ENCODE measurements at places on chromosomes 5 and 9.

DNA sequence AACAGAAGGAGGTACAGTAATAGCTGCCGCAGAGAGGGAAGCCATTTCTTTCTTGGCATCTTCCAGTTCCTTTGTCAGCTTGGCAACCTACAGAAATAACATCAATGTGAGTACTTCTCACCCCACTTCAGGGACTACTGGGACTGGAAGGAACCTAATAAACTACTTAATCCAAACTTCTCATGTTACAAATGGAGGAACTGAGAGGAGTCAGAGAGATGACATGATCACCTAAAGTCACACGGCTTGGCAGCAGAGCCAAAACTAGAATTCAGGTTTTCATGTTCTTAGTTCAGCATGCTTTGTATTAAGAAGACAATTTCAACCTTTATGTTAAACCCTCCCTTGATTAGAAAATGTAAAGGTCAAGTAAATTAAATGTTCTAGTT is 44.7 kb downstream of the DIAPH1 start:
- no peak for DNase-seq

- no peak for DNase-seq
Observed at GRCh38 chr5:163978897-163979296, 473.5 kb downstream of the MAT2B start.

- no peak for DNase-seq
Observed at GRCh38 chr5:172898218-172898842, 60.9 kb upstream of the RPL26L1 start.

GRCh38 chr5:135743181-135743580 is 91.3 kb upstream of the SLC25A48 start:
- no peak for DNase-seq

GRCh38 chr9:95822583-95823431 is 52.7 kb upstream of the ERCC6L2 start:
- DNase-seq, result peak; percentile 68

DNA sequence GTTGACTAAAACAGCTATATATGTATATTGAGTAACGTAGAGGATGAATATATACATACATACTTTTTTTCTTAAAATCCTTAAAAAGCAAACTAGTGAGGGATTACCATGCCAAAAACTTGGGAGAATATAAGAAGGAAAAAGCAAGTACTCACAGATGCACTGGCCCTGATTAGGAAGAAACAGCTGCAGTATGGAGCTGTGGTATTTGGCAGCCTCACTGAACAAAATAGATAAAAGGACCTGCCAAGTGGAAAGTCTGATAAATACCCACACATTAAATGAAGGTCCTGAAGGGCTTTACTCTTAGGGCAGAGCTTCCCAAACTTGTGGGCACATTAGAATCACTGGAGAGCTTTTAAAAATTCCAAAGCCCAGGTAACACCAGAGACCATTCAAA is 80.6 kb downstream of the FEM1C start:
- no peak for DNase-seq

DNA sequence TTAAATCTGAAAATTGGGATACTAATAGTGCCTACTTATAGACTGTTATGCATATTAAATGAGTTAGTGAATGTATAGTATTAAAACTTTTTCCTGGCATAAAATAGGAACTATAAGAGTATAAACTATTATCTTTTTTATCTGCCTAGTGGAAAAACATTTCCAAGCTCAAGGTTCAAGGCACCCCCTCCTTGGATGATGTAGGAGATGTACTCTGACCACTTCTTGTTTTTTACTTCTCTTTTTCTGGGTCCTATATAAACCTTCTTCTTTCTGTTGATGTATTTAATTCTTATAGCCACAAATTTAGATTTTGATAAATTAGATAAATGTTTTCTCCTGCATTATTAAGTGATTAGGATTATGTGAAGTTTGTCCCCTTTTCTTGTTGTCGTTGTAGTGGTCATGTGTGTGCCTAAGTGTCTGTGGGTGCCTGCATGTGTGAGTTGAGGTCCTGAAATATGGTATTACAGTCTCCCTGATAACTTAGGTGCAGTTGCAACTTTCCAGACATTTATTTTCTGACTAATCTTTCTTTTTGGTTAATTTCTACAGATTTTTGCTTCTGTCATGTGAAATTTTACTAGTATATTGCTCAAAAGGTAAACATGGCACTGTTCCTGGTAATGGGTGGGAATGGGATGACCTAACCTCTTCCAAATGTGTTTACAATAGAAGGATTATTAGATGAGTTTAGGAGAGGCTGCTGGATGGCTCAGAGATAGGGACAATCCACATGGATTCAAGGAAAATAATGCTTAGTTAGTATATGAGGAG is 160.8 kb upstream of the CDKN2B start:
- DNase-seq, result peak; percentile 54

- peak; percentile 8 for DNase-seq
Observed at GRCh38 chr5:100706776-100707175, 171.6 kb downstream of the FAM174A start.

DNA sequence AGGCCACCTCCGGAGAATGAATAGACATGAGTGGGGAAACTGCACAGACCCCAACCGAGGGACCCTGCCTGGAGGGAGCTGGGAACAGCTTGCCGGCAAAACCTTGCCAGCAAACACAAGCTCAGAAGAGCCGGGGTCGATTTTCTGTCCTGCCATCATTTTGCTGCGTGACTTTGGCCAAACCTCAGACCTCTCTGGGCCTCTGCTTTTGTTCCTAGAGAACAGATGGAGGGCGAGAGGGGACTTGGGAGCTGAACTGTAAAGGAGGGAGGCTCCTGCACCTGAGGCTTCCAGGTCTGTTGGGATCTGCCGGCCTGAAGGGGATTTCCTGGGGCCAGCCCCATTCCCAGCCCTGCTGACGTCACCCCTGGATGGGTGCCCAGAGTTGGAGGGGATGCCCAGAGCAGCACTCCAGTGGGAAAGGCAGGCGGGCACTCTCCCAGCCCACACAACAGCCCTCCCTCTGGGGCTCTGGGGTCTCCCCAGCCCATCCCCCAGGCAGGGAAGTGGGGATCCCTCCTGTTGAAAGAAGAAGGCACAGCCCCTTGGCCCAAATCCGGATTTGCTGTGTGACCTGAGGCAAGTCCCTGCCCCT is 40.4 kb upstream of the SYNPO start:
- DNase-seq, result no peak

DNA sequence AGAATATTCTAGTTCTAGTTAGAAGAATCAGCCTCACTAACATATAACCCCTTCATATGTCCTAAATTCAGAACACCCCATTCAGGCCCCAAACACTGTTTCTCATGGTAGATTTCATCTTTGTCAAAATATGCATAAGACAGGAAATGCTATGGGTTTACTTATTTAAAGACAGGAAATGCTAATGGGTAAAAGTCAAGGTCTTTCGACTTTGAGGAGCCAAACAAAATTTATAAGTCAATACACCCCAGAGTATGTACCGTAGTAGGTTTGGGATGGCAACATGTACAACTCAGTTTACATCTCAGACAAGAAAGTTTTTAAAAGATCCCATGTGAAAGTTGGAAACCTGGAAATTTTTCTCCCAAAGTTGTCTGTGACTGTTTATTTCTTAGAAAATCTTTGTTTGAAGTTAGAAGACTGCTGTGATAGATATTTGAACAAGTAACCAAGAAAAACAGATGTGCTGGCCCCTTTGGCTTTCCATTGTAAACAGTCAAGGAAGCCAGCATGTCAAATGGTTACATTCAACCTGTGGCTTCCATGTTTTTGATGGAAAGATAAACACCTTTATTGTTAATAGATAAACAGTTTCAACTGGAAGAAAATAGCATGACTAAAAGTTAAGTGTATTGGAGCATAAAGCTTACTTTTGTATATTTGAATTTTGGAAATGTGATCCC is 102.2 kb downstream of the INIP start:
- DNase-seq, result no peak

GRCh38 chr5:351084-351920 is 29.8 kb downstream of the AHRR start:
- no peak for DNase-seq

- DNase-seq, result no peak
Observed at GRCh38 chr5:170638454-170639220, 134.8 kb downstream of the KCNIP1 start.

DNA sequence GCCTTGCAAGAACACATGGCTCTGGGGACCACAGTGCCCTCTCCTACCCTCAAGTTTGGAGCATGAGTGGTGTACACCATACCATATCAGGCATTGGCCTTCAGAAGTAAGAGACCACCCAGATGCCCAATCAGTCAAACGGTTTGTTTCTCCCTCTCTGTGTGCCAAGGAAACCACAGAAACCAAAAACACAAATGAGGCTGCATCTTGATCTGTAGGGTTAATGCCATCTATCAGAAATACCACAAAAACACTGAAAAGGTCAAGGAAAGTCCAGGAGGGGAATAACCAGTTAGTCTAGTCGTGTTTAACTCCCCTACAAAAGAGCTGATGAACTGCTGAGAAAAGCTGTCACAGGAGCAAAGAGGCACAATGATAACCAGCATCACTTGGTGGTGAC is 78.4 kb downstream of the INSYN2B start:
- no peak for DNase-seq

DNA sequence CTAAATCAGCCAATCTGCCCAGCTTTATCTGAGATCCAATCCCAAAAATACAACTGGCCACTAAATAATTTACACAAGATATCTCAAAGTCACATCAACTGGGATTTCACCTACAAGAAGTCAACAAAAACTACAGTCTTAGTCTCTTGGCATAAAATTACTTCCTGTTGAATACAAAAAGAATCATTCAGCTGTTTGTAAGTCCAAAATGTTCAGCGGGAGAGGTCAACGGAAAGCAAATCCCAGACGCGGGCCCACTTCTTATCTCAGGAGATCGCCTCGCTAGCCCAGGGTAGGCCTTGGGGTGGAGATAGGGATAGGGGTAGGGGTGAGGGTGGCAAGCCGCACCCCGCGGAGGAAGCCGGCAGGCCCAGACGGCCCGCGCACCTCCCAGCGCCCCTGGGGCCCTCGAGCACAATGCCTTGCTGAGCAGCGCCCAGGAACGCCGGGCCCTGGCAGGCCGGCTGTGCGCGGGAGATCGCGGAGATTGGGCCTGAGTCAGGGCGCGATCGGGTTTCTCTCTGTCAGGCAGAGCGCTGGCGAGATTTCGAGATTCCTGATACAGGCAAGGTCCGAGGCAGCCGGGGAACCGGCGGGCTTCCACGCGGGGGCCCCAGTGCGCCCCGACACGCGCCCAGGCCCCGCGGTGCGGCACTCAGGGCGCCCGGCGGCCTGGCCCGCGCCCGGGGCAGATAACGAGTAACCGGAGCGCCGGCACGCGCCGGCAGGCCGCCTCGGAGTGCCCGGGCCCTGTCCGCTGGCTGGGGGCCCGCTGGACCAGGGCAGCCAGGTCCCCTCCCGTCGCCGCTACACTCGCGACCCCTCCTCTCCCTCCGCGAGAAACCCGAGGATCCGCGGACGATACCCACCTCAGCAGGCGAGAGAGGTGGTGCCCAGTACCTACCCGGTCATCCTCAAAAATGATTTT is 601 bp downstream of the HINT1 start:
- DNase-seq, result peak; percentile 35

DNA sequence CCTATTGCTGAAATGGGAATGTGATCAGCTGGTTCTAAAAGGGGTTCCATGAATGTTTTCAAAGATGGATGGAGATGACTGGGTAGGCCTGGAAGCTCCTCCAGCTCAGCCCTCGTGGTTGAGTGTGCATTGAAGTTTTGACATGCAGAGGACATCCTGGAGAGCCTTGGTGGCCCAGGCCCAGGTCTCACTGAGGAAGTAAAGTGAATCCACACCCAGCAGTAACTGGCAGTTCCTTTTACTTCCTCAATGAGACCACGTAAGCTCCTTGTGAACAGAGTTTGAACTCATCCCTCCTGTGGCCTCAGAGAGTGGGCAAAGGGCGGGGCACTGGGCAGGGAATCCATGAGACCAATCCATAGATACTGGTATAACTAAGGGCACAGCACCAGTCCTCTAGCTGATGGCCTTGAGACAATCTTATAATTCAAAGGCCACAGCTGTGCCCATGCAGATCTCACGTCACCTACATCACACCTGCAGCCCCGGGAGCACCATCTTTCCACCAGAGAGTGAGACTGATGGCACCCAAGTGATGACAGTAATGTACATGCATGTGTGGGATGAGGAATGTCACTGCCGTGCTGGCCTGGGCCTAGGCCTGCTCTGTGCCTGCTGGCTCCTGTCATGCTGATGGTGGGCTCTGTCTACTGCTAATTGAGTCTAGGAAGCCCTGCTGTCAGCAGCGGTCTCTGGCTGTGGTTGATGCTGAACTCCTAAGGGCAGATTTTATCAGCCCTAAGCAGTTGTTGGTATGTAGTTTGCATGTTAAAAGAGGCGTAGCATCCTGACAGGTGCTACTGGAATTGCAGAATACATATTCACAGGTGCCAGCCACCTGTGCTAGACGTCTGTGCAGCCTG is 257.8 kb downstream of the FSTL4 start:
- DNase-seq, result no peak

GRCh38 chr9:93270976-93271375 is 87.0 kb downstream of the WNK2 start:
- no peak for DNase-seq

- DNase-seq, result no peak
Observed at GRCh38 chr5:179836225-179837019, 15.7 kb downstream of the SQSTM1 start.

- DNase-seq, result no peak
Observed at GRCh38 chr5:14880688-14881087, 9.1 kb upstream of the ANKH start.

DNA sequence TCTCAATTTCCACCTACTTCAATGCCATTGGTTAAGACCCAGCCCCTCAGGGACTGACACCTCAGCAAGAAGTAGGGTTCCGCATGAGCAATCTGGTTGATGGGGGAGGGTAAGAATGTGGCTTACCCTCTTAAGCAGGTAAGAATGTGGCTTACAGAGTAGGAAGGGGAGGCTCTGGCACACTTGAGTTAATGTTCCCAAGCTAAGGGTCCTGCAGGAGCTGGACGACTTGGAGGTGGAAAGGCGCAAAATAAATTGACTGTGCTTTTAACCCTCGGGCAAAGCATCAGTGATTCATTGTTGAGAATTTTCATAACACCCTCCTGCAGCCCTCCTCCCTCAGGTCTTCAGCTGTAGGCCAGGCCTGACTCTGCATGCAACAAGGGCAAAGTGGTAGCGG is 24.9 kb upstream of the ADRA1B start:
- DNase-seq, result no peak

DNA sequence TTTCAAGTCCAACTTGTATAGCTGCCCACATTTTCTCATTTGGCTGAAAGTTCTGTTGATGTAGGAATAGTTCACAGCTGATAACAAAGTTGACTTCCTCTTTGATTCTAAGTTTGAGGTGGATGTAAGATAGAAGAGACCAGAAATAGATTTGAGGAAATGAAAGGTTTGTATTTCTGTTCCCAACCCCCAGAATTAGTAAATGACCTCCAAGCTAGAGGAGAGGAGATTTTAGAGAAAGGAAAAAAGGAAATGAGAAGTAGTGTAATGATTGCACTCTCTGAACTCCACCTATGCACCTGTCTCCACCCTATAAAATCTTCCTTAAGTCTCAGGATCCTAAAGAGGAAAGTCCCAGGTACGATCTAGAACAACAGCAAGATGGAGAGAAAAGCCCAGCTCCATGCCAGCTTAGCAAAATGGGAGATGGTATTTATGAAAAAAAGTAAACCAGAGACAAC is 130.4 kb upstream of the POC5 start:
- DNase-seq, result no peak
